ENCODE measurements at places on chromosomes 13 and 19.

DNA sequence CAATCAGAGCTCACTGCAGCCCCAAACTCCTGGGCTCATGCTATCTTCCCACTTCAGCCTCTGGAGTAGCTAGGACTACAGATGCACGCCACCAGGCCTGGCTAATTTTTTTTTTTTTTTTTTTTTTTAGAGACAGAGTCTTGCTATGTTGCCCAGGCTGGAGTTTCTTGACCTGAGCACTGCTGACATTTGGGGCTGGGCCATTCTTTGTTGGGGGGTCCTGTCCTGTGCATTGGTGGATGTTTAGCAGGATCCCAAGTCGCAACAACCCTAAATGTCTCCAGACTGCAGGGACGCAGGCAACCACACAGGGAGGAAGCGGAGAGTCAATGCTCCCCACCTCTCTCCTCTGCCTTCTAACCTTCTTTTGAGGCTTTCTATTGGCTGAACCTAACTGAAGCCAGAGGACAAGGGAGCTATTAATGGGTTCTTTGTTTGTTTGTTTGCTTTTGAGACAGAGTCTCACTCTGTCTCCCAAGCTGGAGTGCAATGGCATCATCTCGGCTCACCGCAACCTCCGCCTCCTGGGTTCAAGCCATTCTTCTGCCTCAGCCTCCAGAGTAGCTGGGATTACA, 58.3 kb upstream of the ADGRE5 start:
- DNase-seq = no peak

DNA sequence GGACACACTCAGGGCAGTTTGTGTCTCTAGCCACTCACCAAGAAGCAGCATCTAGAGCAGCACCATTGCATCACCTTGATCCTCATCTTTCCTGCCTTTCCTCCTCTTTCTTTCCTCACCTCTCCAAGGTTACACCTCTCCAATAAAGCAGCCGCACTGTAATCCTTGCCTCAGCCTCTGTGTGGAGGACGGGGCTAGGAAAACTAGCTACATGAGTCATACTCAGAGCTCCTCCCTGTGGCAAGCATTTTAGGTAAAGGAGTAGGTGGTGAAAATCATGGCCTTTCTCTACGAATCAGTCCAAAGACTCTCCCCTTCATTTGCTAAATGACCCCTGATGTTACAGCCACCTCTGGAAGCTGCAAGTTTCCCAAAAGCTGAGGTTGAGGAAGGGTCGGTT, 108.9 kb downstream of the DNAJC15 start:
- no peak for DNase-seq

DNA sequence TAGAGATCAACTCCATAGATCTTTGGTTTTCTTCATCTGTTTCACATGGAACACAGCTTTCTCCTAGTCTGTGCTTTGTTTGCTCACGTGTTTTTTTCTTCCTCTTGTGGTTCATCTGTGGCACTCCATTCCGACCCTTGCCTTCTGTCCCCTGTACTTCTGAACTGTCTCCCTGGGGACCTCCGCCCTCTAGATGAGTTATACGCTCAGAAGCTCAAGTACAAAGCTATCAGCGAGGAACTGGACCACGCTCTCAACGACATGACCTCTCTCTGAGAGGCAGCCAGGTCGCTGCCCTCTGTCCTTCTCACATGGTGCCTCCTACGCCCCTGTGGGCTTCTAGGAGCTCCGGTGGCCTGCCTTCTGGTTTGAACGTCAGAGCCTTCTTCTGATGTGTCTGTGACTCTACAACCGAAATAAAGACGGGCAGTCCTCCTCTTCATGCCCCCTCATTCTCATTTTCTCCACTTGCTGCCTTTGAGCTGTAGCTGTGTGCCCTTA, 16.6 kb upstream of the RAB8A start:
- no peak for DNase-seq

- no peak for DNase-seq
Observed at GRCh38 chr19:27674701-27675100, 1538.2 kb downstream of the UQCRFS1 start.

DNA sequence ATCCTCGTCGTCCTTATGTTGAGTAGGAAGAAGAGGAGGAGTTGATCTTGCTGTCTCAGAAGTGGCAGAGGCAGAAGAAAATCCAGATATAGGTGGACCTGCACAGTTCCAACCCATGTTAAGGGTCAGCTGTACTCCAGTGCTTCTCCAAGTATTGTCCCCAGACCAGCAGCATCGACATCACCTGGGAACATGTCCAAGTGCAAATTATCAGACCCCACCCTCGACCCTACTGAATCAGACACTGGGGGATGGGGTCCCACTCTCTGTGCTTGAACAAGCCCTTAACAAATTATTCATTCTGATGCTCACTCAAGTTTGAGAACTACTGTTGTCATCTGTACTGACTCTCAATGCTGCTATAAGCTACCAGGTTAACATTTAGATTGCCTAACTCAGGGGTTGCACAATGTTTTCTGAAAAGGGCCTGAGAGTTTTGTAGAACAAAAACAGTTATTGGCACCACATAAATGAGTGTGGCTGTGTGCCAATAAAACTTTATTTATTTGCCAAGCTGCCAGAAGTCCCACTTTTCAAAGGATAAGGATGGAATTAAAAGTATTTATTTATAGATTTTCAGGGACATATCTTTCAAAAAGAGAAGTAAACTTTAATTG, 226.7 kb upstream of the IPO5 start:
- no peak for DNase-seq

- no peak for DNase-seq
Observed at GRCh38 chr13:64675255-64675892, 2554.8 kb downstream of the PCDH9 start.
